ENCODE measurements at places on chromosomes 16 and 17.

- no peak for DNase-seq
Observed at GRCh38 chr17:67784364-67785121, 40.8 kb upstream of the BPTF start.

- DNase-seq = no peak
Observed at GRCh38 chr16:4214215-4214621, 27.7 kb downstream of the SRL start.

DNA sequence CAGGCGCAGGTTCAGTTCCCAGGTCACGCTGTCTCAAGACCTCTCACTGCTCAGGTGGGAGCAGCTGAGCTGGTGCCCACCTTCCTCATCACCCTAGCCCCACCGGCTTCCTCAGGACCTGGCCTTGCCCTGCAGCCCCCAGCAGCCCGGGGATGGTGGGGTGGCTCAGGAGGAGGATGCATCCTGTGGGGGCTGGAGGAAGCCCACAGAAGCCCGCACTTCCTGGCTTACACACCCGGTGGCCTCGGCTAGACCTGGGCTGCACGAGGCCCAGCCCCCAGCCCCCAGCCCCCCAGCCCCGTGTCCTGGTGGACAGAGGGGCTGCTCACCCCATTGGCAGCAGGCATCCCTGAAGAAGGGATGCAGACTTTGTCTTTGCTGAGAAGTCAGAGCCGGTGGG lies 43.4 kb downstream of the BAHCC1 start:
- no peak for DNase-seq

- no peak for DNase-seq
Observed at GRCh38 chr17:35293151-35293847, 50.4 kb downstream of the SLFN5 start.

DNA sequence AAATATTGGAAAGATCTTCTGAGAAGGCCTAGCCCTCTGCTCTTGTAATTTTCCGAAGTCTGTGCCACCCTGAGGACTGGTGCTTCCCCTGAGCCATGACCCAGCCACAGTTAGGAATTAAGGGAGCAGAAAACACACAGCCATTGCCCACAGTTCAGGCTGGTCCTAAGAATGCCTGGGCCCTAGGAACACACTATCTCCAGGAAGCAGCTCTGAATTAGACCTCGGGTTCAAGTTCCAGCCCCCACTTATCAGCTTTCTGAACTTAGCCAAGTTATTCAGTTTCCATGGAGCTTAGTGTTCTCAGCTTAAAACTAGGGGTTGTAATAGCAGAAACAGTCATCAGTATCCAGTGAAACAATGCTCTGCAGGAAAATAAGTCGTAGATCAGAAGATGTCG lies 56.0 kb downstream of the CDH13 start:
- DNase-seq = no peak

DNA sequence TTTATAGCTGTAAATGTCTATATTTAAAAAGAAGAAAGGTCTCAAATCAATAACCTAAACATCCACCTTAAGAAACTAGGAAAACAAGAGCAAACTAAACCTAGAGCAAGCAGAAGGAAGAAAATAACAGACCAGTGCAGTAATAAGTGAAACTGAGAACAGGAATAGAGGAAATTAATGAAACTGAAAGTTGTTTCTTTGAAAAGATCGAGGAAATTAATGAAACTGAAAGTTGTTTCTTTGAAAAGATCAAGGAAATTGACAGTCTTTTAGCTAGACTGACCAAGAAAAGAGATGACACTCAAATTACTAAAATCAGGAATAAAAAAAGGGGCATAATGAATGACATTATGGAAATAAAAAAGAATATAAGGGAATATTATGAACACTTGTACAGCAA lies 46.4 kb downstream of the SLFN5 start:
- DNase-seq = no peak

- DNase-seq = no peak
Observed at GRCh38 chr17:4601326-4601725, 17.0 kb downstream of the SMTNL2 start.

DNA sequence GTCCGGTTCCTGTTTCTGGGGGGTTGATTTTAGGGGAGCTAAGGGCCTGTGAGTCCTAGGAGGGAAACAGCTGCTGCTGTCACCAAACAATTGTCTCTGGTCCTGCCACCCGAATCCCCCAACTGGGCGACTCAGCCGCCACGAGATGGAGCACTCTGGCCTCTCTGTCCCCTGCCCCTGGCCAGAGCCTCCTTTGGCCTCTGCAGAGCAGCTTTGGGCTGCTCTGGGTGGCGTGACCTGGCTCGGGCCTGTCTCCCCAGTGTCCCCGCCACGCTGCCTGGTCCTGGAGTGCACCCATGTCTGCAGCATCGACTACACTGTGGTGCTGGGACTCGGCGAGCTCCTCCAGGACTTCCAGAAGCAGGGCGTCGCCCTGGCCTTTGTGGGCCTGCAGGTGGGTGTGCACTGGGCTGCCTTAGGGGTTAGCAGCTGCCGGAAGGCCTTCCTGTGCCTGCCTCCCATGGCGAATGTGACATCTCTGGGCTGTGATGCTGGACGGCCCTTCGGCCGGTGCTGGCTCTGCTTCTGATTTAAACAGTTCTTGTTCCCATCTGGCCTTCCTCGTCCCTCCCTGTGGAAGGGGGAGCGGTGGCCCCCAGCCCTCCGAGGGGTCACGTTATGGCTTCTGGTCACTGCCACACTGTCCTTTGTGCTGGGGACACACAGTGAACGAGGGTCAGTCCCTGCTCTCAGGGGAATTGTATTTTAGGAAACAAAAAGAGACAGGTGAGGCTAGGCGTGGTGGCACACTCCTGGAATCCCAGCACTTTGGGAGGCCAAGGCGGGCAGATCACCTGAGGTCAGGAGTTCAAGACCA lies 11.6 kb upstream of the RNF213 start:
- DNase-seq = no peak

GRCh38 chr17:16415031-16415924 lies at the start of gene TRPV2:
Gene TRPV2 (plus strand): TSS chr17:16415571. CDS start chr17:16417669, 2,098 bp downstream.
- peak; percentile 60 for DNase-seq

DNA sequence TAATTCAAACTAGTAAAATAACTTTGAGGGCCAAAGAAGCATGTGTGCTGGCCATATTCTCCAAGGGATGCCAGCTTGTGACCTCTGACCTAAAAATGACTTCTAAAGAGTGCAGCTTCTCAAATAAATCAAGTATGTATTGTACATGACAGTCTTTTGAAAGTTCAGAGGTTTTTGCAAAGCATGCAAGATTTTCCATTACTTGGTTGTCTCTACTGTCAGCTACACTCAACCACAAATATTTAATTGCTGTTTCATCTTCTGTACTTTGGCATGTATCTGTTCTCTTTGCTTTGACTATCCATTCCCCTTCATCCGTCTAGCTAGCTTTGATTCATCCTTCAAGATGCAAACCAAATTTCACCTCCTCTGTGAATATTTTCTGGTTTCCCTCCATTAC lies 121.9 kb upstream of the HS3ST2 start:
- no peak for DNase-seq

DNA sequence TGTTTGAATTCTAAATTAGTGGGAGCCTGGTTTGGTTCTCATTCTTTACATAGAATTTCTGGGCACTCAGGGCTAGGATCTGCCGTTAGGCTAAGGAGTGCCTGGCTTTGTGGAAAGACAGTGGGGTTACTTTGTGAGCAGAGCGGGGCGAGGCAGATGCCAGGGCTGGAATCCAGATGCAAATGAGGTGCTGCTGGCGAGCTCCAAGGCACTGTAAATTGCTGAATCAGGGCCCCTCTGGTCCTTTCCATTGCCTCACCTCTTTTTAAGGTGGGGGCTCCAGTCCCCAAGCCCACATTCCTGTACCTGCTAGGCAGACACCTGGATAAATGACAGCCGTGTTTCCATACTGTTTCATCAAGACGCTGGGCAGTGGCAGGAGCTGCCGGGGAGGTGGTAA lies 33.8 kb downstream of the PIPOX start:
- DNase-seq = no peak

- DNase-seq = peak; percentile 10
Observed at GRCh38 chr17:54967621-54968261, 713 bp downstream of the COX11 start.

GRCh38 chr17:64781014-64781756 lies 119.1 kb upstream of the SMURF2 start:
- DNase-seq = peak; percentile 53
